Stimulated activated CD8-positive, alpha-beta memory T cell treated with anti-CD3 and anti-CD28 coated beads, Interleukin-7, amount 100 ng/mL, for 1 hour (primary cell): ENCODE measurements at places on chromosomes 2 and 18.

- no peak for DNase-seq
Measured at GRCh38 chr18:57440331-57441070, 5.3 kb downstream of the ONECUT2 start.

GRCh38 chr2:176533505-176534193 lies 264.4 kb downstream of the MTX2 start:
- no peak for DNase-seq

DNA sequence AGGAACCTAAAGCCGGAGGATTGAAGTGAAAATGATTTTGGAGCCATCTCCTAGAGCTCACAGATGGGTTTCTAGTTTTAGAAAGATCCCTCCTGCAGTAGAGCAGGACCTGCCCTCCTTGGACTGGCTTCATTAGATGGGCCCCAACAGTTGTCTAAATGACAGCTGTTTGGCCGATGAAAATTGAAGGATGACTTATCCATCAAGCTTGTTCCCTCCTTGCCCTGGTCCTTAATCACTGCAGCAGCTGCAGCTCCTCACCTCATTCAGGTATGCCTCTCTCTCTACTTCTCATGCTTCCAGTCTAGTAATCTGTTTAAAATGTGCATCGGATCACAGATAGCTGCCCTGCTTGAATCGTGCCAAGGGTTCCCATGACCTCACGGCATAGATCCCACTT lies 677.6 kb downstream of the BCL11A start:
- DNase-seq, result no peak

- DNase-seq, result no peak
Measured at GRCh38 chr2:28620291-28620793, 124.5 kb downstream of the PLB1 start.

- DNase-seq, result no peak
Measured at GRCh38 chr2:200624658-200625057, 38.8 kb downstream of the AOX1 start.

GRCh38 chr2:39265315-39265714 lies 21.5 kb upstream of the CDKL4 start:
- DNase-seq, result no peak

DNA sequence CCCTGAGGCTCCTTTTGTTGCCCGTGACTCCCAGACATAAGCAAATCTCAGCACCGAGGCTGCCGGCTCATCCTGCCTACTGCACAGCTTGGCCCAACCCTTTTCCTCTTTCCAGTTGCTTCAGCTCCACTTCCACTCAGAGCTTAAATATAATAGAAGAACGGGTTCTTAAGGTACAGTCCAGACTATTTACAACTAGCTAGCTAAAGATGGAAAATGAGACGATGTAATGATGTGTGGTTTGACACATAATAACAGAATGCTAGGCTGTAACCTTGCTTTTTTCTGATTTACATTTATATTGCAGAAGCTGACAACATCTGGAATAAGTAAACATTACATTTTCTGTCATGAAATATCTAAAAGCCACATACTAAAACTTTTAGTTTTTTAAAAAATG lies 26.9 kb upstream of the ATP9B start:
- no peak for DNase-seq

- no peak for DNase-seq
Measured at GRCh38 chr18:74389991-74390390, 67.1 kb downstream of the DIPK1C start.

- no peak for DNase-seq
Measured at GRCh38 chr2:44751754-44752479, 189.6 kb upstream of the SIX3 start.

- no peak for DNase-seq
Measured at GRCh38 chr2:58138396-58139030, 91.9 kb downstream of the VRK2 start.

- DNase-seq, result no peak
Measured at GRCh38 chr2:57828221-57828620, 218.4 kb upstream of the VRK2 start.

- no peak for DNase-seq
Measured at GRCh38 chr18:52869942-52870907, 530.2 kb downstream of the DCC start.

- no peak for DNase-seq
Measured at GRCh38 chr2:27191070-27191829, 20.6 kb upstream of the ATRAID start.

DNA sequence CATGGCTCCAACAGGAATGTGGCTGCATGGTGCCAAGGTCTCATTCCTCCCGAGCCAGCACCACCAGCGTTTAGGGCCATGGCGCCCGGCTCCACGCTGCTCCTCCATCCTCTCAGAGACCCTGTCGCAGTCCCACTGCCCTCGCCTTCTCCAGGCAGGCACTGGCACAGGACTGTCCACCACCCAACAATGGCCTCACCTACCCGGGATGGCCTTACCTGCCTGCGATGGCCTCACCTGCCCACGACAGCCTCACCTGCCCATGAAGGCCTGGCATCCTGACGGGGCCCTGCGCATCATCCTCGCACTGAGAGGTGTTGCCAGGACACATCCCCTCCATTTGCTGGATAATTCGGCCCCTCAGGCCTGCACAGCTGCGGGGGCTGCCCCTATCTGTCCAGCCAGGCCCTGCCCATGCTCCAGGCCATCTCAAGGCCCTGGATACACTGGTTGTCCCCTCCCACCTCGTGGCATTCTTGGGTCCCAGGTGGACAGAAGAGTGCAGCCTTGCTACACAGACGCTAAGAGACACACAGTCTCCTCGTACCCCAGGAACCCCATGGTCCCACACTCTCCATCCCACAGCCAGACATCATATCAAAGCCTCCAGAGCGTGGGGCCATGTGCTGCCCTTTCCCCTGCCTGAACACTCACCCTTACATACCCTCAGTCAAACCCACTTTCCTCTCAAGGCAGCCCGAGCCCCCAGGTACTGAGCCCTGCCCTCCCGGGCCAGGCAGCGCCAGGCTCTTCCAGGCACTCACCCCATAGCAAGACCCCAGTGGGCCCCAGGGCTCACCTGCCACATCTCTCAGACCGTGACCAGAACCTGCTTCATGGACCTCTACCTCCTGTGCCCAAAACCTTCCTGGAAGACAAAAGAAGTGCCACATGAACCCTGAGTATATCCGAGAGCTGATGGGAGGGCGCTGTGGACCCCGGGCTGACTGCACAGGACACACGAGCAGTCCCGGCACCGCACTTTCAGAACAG lies 268.6 kb downstream of the EIPR1 start:
- DNase-seq, result no peak

GRCh38 chr2:27264753-27265535 lies 2.1 kb upstream of the SLC30A3 start:
- peak; percentile 27 for DNase-seq

DNA sequence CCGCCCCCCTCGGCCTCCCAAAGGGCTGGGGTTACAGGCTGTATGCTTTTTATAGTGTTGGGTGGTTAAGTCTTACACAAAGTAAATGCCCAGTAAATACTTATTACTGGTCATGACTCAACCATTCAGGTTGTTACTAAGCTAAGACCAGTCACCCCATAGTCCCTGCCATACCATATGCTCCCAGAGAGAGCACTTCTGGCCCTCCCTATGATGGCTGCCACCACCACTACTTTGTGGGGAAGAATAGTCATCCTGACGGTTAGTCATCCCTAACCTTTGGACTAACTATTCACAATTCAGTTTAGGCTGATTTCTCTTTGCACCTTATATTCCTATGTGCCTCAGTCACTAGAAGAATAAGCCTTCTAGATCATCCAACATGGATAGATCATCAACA lies 42.0 kb upstream of the MSH2 start:
- DNase-seq, result no peak

DNA sequence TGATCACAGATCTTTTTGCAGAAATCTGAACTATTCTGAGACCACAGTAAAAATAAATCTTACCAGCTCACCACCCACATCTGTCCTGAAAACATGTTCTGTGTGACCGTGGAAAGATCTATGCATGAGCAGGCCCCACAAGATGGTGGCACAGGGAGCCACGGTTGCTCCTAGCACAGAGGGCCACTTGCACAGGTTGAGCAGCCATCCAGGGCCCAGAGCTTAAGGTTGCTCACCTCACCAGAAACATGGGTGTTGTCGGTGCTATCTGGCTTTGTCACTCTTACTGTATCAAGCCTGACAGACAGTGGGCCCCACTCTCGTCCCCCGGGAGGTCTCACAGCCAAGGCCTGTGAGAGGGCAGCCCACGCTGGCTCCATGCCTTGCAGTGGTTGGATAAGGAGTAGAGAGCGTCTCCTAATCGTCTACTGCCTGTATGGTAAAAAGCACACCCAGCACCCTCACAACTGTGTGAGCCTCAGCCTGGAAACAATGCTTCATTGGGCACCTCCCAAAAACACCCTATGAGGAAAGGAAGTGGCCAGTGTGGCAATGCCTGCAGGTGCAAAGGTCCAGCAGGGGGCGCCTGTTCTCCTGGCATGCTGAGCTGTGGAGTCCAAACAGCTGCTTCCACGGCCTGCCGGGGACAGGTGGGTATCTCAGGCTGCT lies 19.6 kb downstream of the TUBB6 start:
- peak; percentile 60 for DNase-seq

DNA sequence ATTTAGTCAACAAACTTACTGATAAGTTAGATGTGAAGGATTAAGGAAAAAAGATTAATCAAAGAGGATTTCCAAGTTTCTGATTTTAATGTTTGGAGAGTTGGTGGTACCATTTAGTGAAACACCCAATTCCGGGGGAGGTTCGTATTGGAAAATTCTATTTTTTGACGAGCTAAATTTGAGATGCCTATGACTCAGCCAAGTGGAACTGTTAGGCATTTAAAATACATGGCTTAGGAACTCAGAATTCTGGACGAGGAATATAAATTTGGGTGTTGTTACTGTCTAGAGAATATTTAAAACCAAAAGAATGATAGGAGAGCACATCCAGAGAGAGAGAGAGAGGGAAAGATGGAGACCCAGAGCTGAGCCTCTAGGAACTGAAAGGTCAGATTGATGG lies 103.6 kb downstream of the TMX3 start:
- no peak for DNase-seq

- no peak for DNase-seq
Measured at GRCh38 chr2:124034265-124034664, 9.2 kb downstream of the CNTNAP5 start.

- no peak for DNase-seq
Measured at GRCh38 chr2:67927501-67927900, 135.3 kb downstream of the C1D start.

DNA sequence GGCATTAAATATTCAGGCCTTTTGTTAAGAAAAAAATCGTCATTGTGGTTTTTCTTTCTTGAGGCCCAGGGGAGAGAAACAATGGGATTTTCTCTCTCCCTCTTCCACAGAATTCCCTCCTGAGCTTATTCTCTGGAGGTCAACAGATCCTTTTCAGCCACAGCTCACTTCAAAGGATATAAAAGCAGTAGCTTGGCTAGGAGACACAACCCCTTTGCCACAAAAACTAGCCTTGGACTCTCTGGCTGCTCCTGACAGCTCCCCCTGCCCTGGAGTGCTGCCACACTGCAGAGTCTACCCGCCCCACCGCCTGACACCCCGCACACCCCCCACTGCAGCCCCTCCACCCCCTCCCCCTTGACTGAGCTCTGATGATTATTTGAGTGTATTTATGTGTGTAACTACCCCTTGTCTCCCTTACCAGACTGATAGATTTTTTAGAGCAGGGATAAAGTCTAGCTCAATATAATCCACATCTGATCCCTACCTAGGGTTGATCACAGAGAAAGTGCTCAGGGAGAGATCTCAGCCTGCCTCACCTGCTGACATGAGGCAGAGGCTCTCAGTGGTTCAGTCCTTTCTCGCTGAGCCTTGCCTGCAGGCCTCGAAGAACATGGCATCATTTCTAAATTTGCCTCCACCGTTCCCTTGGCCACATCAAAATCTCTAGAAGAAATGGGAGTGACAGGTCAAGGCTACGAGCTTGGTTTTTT lies 132.2 kb upstream of the SP5 start:
- DNase-seq, result no peak

DNA sequence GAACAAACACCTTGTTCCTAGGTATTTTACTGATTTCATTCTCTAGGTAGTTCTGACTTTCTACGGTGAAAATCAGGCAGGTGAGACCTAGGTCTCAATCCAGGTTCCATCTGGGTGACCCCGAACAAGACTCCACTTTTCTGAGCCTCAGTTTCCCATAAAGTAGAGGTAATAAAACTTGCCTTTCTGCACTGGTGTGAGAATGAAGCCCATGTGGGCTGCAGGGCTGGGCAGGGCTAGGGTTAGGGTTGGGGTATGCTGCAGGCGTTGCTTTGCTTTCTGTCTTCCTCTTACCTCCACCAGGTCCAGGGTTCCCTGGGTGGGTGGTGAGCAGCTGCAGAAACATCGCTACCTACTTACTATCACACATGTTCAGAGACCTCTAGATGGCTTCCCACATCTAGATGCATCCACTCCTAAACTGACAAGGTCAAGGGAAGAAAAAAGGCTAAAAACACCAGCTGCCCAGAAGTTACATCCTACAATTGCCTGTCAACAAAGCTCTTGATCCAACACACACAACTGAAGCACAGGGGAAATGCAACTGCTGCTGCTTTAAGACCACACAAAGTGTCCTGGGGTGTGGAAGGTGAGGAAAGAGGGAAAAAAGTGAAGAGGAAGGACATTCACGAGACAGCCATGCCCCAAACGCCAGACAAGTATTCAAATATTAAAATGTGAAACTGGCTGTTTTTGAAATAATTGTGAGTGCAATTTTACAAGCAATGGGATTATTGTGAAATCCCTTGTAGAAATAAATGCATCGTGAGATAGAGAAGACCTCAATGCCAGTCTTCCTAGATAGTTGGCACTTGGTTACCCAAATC lies 23.5 kb downstream of the MBP start:
- no peak for DNase-seq

DNA sequence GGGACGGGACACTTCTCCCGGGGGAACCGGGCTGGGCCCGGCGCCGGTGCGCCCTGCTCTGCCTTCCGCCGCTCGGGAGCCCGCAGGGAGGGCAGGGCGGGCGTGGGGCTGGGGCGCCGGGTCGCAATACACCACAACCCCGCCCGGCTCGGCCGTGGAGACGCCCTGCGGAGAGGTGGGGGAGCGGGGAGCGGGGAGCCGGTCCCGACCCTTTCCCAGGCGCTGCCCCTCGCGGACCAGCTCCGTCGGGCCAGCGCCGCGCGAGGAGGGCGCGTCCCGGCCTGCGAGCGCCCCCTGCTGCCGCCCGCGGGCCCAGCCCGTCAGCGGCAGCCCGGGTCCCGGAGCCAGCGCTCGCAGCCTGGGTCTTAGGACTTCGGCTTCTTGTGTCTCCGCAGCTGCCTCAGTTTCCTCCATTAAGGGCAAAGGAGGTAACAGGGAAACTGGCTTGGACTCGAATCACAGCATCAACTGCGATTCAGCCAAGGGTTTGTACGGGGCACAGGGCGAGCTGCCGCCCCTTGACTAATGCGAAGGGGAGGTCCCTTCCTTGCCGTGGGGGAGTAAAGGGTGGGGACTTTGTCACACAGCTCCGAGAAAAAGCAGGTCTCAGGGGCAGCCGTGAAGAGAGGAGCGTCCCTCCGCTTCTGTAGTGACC lies 635 bp upstream of the ADRA2B start:
- no peak for DNase-seq
